CD4-positive, alpha-beta T cell treated with Interleukin-6 for 4 hours (primary cell): ENCODE measurements at places on chromosomes 4 and X.
A peak's percentile ranks its signal among the peaks of the same experiment; 100 is the strongest.

- no peak for DNase-seq
Observed at GRCh38 chr4:143254491-143255226, 69.9 kb downstream of the USP38 start.

- DNase-seq = no peak
Observed at GRCh38 chrX:45322820-45323219, 122.1 kb upstream of the DIPK2B start.

- peak; percentile 45 for DNase-seq
Observed at GRCh38 chr4:90127223-90127705, at the start of gene CCSER1. CCSER1 (plus strand) TSS chr4:90127394.

- no peak for DNase-seq
Observed at GRCh38 chrX:106927700-106928099, 7.5 kb downstream of the CLDN2 start.

DNA sequence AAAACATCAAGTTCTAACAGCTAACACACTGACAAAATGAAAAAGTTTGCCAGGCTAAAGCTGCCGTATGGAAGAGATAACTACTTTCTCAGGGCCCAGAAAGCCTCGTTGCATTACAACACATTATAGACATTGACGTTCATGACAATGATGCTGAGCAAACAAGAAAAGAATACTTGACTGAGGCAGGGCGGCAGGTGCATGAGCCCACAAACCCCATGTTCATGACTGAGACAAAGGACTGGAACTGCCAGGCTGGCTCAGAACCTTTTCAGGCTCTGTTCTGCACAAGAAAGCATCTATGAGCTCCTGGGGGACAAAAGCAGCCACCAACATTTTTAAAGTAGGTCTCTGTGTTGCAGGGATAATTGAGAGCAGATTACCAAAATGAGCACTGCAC, 13.6 kb downstream of the TLR6 start:
- DNase-seq = no peak

- peak; percentile 63 for DNase-seq
Observed at GRCh38 chrX:47623540-47624027, 3.9 kb upstream of the SYN1 start.

GRCh38 chr4:99945718-99946355, 581 bp downstream of the DNAJB14 start:
- no peak for DNase-seq

DNA sequence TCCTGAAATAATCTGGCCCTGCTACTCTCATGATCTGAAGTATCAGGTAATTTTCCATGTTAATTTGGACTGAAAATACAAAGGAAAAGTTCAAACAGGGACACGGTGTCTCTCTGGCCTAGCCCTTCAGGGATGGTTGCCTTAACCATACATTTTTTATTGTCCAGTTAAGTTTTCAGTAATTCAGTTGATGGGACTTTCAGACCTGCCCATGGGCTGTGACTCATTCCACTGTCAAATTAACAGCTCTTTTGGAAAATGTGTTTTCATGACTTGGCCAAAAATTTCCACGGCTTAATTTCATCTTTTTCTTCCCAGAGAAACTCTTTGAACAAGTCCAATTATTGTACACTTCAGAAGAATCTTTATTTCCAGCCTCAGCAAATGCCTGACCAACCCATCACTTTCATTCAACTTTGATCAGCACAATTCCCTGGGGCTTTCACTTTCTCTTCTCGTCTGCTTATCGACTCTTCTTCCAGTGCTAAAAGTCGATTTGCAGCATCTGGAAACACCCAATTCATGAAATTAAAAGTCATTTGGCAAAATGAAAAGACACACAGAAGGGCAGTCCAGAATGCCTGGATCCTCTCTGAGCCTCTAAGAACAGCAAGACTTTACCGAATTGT, 293.9 kb downstream of the RAB28 start:
- no peak for DNase-seq

- no peak for DNase-seq
Observed at GRCh38 chr4:3366893-3367775, 74.3 kb downstream of the RGS12 start.

DNA sequence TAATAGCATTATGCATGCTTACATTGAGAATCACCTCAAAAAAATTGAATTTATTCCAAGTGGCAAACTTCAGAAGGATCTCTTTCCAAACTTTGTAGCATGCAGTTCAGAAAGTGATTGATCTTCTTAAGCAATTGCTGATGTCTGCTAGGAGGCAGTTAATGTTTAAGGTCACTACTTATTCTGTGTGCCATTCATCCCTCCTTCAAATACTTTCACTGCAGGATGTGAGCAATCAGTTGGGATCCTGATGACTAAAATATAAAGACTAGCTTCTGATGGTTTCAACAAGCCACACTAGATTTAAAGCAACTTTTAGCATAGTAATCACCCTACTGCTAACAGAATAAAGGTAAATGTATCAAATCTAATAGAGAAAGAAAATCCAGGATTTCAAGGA, 414.1 kb downstream of the ADGRL3 start:
- DNase-seq = no peak

GRCh38 chr4:5276475-5277075, 225.3 kb downstream of the STK32B start:
- no peak for DNase-seq

GRCh38 chr4:1192493-1193205, 20.3 kb upstream of the SPON2 start:
- no peak for DNase-seq

GRCh38 chrX:22165732-22166457, 106.8 kb upstream of the CBLL2 start:
- no peak for DNase-seq

DNA sequence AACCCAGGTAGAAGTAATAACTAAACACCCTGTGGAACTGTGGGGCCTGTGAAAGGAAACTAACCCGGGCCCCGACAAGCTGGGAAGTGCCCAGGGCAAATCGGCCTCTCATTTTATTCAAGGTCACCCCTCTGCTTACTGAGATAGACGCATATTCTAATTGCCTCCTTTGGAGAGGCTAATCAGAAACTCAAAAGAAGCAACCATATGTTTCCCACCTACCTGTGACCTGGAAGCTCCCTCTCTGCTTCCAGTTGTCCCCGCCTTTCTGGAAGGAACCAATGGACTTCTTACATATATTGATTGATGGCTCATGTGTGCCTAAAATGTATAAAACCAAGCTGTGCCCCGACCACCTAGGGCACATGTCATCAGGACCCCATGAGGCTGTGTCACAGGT, 23.1 kb upstream of the DHRSX start:
- DNase-seq = no peak

- DNase-seq = no peak
Observed at GRCh38 chr4:6474053-6474568, 1.7 kb upstream of the PPP2R2C start.

- DNase-seq = no peak
Observed at GRCh38 chr4:84877051-84877833, 89.2 kb downstream of the WDFY3 start.

- no peak for DNase-seq
Observed at GRCh38 chr4:1170976-1171310, 1.4 kb downstream of the SPON2 start.

- no peak for DNase-seq
Observed at GRCh38 chrX:68114573-68115129, 318.6 kb downstream of the OPHN1 start.

DNA sequence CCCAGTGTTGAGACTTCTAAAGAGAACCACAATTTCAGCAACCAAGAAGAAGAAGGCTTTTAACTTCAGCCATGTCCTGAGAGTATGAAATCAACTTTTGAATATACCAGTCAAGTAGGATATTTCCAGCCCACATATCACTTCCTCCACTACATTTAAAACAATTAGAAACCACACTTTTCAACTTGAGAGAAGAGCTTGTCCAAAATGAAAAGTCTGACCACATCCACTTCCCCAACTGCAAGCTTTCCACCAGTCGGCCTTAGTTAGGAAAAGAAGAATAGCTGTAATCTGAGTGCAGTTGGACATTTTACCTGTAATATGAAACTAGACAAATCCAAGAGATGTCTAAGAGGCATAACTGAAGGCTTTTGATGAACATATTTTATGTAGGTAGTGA, 101.9 kb upstream of the SLC7A11 start:
- no peak for DNase-seq

DNA sequence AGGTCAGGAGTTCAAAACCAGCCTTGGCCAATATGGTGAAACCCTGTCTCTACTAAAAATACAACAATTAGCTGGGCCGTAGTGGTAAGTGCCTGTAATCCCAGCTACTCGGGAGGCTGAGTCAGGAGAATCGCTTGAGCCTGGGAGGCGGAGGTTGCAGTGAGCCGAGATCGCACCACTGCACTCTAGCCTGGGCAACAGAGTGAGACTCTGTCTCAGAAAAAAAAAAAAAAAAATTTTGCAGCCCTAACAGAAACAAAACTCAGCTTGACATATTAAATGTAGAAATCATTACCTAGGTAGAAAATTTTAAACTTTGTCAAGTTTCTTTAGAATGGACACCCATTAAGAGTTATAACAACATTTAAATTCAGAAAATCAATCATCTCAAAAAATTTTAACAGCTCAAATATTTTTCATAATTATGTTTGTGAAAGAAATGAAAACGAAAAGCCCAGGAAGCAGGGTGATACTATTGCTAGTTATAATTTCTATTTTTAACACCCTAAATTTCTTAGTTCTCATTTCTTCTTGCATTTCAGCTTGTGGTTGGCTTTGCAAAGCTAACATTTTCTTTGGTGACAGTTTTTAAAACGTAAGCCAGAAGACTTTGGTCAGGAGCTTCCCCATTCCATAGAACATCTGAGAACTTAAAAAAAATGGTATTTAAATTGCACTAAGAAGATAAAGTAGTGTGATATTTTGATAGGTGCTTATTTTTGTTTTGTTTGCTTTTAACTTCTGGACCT, 33.3 kb upstream of the RBBP7 start:
- no peak for DNase-seq

DNA sequence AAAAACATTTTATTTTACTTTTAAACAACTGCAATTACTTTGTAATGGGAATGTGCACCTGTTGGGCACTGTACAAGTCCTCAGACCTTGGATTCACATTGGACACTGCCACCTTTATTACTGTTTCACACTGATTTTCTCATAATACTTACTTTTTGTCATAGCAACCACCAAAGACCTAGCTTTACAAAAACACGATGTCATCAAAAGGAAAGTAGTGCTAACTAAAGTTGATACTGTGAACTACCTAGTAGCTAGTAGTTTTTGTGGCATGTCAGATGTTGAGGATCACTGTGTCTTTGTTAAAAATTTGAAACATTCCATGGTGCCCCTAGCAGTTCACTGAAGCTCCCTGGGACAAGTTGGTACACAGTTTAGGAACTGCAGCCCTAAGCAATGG, 62.9 kb upstream of the HOPX start:
- DNase-seq = no peak

- DNase-seq = no peak
Observed at GRCh38 chrX:74234818-74235217, 69.2 kb upstream of the ZCCHC13 start.

GRCh38 chr4:86544310-86544966, 49.7 kb upstream of the PTPN13 start:
- no peak for DNase-seq

- DNase-seq = no peak
Observed at GRCh38 chr4:155748039-155748438, 10.8 kb upstream of the GUCY1B1 start.

GRCh38 chrX:10350981-10351380, 194.2 kb downstream of the CLCN4 start:
- no peak for DNase-seq

GRCh38 chr4:173191623-173192041, 23.0 kb downstream of the GALNT7 start:
- DNase-seq = no peak

DNA sequence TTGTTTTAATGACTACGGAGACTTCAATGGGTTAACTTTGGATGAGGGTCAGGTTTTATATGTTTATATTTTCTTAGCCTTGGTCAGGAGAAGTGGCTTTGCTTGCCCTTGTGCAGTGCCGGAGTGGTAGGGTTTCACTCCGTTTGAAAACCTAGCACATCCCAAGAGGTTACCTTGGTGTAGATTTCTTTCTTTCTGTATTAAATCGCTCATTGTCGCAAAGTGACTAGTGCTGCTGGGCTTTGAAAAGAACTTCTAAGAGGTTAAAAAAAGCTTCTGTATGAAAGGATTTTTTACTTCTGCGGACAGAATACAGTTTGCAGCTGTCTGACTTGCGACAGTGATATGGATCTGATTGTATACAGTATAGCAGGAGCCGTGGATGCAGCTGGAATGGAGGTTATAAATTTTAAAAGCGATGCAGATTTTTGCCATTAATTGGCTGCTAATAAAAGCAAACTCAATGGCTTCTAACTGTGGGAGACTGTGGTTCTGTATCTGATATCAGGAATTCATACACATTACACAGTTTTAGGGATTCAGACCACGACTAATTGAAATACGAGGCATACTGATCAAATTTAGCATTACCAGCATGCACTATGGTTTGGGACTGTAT, 340.9 kb upstream of the PITX2 start:
- no peak for DNase-seq

DNA sequence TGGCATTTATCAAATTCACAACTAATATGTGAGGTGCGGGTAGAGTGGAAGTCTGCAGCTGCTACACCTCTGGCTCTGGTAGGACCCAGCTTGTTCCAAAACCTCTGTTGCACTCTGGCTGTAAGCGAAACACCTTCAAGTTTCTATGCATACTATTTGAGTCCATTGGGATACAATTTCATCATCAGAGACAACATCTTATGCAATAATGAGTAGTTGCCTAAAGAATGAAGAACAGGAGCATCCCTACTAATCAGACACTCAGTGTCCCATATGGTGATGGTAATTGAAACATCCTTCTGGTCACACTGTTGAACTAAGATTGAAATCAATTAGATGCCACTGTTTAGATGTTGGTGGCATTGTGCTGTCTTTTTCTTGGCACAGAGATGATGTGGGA, 178.4 kb downstream of the MGST2 start:
- DNase-seq = no peak

GRCh38 chr4:76363556-76364290, 57.2 kb downstream of the STBD1 start:
- no peak for DNase-seq

DNA sequence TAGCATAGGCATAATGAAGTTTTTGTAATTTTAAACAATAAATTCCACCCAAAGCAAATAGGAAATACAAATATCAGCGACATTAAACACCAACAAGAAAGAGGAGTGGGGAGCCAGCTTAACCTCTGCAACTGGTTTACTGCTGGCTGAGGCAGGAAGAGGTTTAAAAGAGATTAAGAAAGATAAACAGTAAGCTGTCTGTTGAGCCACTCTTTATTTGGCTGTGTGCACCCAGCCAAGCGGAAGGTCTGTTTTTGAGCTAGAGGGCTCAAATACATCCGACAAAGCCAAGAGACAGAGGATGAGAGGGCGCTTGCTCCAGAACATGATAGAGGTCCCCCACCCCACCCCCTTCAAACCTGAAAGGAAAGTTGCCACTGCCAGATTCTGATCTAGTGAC, 191.4 kb downstream of the MGST2 start:
- no peak for DNase-seq

DNA sequence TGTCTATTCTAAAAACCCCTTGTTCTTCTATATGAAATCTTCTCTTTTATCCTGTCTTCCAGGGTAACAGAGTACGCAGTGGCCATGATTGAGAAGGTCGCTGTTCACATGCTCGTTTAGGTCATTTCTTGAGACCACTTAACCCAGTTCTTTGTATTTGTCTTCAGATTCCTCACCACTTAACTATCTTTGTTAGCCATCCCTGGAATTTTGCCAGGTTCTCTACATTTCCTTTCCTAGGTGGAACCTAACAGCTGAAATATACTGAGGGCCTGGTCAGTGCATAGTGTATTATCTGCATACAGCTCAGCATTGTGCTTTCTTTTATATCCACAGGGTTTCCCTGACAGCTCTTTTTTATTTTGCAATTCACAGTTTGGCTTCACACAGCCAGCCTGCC, 148.9 kb upstream of the GALNT7 start:
- DNase-seq = no peak

GRCh38 chr4:3116955-3117354, 42.5 kb downstream of the HTT start:
- DNase-seq = no peak
